ENCODE measurements at places on chromosomes 3 and 15. TPM values are rescaled to one million over a fixed set of nuclear protein-coding genes. Genes with fewer than 3 reads are reported as not detected.

The ALPK3 gene
- total RNA-seq, result 16.4 TPM

The SCN11A gene
- 0.10 TPM for total RNA-seq

- no peaks in the 10 kb centered on the region for H3K36me3 ChIP-seq
- H3K4me3 ChIP-seq, result no peak overlapping the region
- no peaks in the 10 kb centered on the region for H3K27me3 ChIP-seq
- H3K27ac ChIP-seq, result no peak overlapping the region
Observed at GRCh38 chr3:8603115-8603710, 41.4 kb downstream of the SSUH2 start.

The OSBPL10 gene
- 7.2 TPM for total RNA-seq

The MAP6D1 gene
- total RNA-seq, result not detected

DNA sequence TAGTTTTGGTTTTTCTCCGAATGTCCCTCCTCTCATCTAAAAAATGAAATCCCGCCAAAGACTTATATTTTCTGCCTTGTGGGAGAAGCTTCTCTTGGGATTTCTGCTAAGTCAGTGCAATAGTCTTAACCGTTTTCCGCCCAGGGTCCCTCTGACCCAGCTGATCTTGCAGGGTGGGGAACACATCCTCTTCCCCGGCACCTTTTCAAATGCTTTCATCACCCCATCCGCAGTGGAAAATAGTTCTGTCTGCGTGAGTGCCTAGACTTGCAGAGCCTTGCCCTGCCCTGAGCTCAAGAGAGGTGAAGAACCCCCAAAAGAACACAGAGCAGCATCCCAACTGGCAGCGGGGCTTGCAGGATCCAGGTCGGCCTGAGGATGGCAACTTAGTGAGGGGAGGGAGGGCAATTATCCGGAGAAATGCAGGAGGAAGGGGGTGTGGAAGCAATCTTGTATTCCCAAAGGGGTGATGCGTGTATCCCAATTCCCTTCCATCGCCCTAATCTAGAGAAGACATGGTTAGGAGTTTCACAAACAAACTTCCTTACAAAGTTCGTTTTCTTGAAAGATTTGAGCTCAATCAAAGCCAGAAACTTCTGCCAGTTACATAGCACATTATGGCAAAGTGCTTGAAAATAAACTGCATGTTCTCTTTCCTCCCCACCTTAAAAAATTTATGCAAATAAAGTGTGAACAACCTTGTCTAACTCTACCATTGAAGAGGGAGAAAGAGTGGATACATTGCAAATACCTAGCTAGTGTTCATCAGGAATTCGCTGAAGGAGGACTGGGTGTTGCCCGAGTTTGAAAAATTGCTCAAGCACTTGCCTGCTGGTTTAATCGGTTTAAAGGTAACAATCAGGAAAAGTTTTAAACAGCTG is 79.9 kb downstream of the NR2F2 start:
- no peaks in the 10 kb centered on the region for H3K36me3 ChIP-seq
- H3K4me1 ChIP-seq, result peaks cover 4% of the 10 kb centered on the region
- H3K4me3 ChIP-seq, result no peak overlapping the region
- peaks cover 76% of the 10 kb centered on the region for H3K27me3 ChIP-seq
- no peak for DNase-seq

The INSYN1 gene
- 3.7 TPM for total RNA-seq

The SLC6A1 gene
- 1.3 TPM for total RNA-seq

- H3K27me3 ChIP-seq, result no peaks in the 10 kb centered on the region
- H3K27ac ChIP-seq, result no peak overlapping the region
- H3K4me3 ChIP-seq, result no peak overlapping the region
- DNase-seq, result no peak
- H3K4me1 ChIP-seq, result no peaks in the 10 kb centered on the region
Observed at GRCh38 chr3:52310861-52311575, 5.1 kb upstream of the DNAH1 start.

Data from adrenal gland (tissue), 19 donors.